ENCODE measurements at places on chromosomes 6 and 20.

- no peak for DNase-seq
These were observed 490.9 kb upstream of the SOX4 start for GRCh38 chr6:21102624-21103023.

DNA sequence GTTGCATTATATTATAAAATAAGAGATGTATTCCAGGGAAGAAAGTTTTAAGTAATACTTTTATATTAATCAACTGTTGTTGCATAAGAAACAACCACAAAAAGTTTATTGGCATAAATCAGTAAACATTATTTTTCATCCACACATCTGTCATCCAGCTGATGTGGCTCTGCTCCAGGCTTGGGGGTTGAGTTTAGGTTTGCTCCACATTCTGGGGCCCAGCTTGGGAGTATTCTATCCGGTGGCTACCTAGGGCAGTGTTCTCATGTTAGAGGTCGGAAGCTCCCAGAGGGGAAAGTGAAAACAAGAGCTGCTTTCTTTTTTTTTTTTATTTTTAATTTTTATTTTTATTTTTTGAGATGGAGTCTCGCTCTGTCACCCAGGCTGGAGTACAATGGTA lies 728.4 kb upstream of the FLRT3 start:
- DNase-seq: no peak

GRCh38 chr6:119347466-119348095 lies 2.0 kb downstream of the MAN1A1 start:
- DNase-seq: peak; percentile 70

DNA sequence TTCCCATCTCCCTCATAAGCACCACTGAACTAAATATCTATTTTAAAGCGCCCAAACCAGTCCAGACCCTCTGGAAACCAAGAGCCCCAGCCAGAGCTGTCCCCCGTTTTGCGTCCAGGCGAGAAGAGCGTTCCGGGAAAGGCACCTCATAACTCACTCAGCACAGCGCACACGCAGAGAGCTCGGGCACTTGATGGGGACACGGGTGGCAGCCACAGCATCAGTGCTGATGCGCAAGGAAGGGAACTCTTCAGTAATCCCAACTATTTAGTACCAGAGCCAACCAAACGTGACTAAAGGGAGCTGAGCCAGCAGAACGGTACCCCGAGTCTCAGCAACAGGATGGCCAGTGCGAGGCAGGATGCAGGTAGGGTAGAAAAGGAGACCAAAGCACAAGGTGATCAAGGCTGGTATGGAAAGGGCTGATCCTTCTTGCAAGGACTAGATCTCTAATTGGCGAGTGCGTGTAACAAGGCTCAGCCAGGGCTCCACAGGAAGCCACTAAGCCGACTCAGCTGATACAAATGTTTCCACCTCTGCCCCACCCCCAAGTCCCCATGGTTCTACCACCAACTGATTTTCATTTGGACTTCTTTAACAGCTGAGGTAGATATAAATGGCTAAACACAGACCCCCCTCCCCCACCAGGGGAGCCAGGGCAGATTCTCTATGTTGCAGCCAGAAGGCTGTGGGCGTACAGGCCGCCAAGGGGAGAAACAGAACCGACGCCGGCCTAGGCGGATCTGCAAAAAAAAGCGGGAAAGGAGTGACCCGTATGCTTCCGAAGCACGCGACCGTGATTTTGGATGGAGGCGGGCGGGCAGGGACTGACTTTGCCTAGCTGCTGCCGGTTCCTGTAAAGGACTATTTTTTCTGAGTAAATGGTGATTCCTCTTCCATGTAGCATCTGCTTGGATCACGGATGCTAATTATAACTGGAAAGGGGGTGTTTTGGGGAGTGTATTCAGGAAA lies 183.5 kb upstream of the COL21A1 start:
- DNase-seq: no peak

DNA sequence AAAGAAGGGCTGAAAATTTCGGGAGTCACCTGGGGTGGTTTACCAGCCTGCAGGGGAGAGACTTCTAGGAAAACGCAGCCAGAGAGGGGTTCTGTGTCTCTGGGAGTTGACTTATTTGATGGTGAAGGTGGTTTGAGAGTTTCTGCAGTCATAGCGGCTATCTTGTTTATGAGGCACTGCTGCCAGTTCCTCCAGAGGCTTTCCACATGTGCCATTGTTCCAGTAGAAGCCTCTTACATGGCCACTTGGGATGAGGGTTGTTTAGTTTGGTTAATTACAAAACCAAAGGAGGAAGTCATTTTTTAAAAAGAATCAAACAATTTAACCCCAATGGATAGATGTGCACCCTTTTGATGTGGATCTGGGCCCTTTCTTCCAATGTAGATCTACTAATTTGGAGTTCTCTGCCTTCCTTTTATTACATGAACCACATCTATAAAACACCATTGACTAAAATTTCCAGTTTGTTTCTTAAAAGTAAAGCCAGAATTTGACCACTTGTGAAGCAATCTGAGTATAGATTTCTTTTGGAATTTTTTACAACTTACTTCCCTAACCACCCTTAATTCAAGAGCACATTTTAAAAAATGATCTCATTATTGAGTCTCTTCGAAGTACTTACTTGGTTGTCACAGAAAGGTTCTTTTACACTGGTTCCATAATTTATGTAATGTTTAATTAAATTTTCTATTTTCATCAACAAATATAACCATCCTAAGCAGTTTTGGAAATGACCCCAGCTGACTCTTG lies 97.6 kb downstream of the TCP11 start:
- DNase-seq: peak; percentile 29

DNA sequence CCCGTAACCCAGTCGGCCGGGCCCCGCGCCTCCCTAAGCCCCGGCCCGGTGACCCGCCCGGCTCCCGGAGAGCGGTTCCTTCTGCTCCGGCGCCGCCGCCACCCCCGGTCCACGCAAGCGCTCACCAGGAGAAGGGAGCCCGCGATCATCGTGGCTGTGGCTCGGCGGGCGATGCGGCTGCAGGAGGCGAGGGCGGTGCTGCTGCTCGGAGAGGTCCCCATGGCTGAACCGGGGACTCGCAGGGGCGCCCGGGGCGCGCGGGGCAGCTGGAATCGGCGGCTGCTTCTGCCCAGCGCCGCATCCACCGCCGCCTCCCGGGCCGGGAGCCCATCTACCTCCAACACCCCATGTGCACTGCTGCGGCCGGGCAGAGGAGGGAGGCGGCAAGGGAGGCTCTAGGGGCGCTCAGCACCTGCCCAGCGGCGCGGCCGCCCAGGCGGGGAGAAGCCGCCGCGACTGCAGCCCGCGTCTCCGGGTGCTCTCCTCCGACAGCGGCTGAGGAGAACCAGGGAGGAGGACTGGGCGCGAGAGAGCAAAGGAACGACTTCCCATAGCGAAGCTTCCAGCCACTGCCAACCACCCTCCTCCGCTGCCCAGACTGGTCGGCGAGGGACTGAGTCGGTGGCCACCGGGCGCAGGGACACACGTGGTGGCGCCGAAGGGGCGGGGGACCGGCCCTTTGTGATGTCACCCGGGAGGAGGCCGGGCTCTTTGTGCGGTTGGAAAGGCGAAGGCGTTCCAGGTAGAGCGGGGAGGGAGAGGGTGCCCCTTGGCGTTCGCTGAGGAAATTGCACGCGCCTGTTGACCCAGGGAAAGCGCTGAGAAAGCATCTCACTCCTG lies at the start of gene TNFRSF21:
TSS of gene TNFRSF21 (minus strand) at position 615 of the 840 bp plus-strand sequence. CDS start at position 221, 394 bp downstream.
- peak; percentile 94 for DNase-seq

GRCh38 chr6:109296971-109297372 lies 85.3 kb downstream of the CD164 start:
- DNase-seq: no peak

DNA sequence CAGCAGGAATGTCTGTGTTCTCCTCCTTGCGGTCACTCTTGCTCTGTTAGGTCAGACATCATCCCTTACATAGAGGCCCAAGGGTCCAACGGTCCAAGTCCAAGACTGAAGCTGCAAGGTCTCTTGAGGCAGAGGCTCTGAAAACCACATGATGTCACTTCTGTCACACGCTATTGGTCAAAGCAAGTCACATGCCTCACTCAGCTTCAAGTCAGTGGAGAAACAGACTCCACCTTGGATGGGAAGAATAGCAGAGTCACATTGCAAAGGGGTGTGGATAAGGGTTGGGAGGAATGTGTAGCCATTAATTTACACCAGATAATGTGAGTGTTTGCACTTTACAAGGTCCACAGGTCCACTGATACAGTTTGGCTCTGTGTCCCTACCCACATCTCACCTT lies 17.5 kb downstream of the SLC52A3 start:
- DNase-seq: no peak

DNA sequence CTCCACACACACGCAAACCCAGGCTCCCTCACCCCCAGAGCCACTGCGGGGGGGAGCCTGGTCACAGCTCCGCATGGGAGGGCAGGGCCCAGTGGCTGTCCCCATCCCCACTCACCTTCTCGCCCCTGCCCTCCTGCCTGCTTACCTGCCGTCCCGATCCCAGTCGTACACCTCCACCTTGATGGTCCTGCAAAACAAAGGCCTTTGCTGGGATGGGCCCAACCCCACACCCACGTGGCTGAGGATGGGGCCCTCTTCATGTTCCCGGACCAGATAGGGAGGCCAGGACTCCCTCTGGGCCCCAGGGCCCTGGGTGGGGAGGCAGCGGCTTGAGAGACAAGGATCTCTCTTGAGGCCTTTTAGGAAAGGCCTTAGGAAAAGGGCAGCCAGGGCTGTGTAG lies 67.6 kb downstream of the RAB44 start:
- no peak for DNase-seq

DNA sequence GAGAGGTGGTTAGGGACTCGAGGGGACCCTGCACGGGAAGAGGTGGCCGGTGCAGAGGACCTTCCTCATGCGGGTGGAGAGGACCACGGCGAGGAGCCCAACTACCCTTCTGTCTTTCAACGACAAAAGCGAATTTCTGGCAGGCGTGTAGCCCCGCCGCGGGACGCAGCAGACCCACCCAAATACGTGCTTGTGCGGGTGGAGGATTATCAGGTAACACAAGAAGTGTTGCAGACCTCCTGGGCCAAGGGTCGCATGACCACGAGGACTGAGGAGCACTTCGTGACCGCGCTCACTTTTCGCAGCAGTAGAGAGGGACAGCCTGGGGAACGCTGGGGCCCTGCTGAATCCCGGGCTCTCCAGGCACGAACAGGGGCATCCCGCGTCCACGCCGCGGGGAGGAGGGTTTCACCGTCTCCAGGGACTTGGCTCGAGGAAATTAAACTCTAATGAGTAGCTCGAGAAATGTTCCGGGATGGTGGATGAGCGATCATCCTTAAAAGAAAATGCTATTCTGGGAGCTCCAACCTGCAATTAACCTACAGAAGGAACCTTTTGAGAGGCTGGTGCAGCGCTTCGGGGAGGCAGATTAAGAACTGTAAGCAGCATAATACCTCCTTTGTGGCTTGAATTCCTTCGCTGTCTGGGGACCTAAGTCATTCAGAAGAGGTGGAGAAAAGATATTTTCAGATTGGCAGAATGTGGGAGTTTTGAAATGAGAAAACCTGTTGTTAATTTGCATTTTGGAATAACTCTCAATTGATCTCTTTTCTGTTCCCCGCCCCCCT lies 804 bp downstream of the C6orf141 start:
- peak; percentile 56 for DNase-seq

Measured in right lobe of liver (tissue), 6 donors.